ENCODE measurements at places on chromosomes 4 and X. TPM values are rescaled to one million over a fixed set of nuclear protein-coding genes. Genes with fewer than 3 reads are reported as not detected.

Gene CABS1
- total RNA-seq = not detected

Gene OTUD4
- 51.0 TPM for total RNA-seq

DNA sequence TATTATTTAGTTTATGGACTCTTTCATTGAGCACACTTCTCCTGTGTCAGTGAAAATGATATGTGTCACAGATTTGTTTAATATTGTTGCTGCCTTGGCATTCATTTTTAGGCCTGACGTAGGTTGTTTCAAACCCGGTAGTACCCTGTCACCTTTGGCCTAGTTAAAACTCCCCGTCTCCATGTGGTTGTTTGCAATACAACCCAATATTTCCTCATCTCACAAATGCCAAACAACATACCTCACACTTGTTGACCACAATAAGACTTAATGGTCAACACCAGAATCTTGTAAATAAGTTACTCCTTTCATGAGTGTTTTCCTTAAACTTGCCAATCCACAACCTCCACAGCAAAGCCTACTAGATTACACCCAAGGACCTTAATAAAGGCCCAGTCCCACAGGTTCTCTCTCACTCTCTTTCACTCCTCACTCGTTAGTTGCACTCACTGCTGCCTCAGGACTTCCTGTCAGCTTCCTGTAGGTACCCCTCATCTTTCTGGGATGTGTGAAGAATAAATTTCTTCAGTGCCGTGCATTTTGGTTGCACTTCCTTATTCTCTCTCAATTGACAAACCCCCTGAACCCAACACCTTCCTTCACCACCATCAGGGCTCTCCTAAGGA is 31.3 kb downstream of the IL13RA2 start:
- no peak for DNase-seq

DNA sequence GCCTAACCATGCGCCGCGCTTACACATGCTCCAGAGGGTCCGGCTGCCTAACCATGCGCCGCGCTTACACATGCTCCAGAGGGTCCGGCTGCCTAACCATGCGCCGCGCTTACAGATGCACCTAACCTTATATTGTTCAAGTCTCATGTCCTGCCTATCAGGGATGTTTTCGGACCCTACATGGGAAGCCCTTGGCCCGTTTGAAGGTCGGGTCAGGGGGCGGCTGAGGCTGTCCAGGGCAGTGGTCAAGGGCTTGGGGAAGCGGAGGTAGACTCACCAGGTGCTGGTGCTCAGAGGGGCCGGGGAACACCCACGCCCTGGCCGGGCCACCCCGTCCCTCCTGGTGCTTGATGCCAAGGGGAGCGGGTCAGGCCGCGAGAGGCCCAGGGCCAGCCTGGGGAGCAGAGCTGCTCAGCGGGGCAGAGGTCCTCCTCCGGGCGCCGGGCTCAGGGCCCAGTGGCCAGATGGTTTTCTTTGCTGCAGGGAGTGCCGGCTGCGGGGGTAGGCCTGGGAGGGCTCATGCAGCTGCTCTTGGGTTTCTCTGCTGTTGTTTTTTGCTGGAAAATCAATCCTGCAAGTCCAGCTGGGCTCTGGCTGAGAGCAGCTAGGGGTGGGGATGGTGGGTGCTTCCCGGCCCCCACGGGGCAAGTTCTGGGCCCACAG is 35.4 kb upstream of the SPON2 start:
- DNase-seq = no peak

DNA sequence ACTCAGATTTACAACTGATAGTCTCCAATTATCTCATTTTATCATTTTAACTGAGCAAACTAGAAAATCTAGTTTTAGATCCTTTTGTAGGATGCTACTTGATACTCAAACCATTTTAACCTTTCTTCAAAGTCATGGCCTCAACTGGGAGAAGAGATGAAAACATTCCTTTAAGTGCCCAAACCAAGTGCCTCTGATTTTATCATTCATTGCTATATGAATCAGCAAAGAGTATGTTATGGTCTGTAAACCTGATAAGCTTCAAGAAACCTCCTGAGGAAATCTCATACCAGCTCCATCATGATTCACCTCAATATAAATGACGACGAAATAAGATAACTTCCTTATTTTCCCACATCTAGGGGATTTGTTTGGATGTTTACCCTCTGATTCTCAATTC is 119.9 kb downstream of the FAM13A start:
- DNase-seq = no peak

Gene IQSEC2
- 0.94 TPM for total RNA-seq

GRCh38 chr4:76895619-76896018 is 2.3 kb downstream of the SOWAHB start:
- no peak for DNase-seq

All from B cell (primary cell).